ENCODE measurements at places on chromosomes 13 and 19.

GRCh38 chr13:41710771-41711170 lies 250.1 kb downstream of the VWA8 start:
- DNase-seq, result no peak

DNA sequence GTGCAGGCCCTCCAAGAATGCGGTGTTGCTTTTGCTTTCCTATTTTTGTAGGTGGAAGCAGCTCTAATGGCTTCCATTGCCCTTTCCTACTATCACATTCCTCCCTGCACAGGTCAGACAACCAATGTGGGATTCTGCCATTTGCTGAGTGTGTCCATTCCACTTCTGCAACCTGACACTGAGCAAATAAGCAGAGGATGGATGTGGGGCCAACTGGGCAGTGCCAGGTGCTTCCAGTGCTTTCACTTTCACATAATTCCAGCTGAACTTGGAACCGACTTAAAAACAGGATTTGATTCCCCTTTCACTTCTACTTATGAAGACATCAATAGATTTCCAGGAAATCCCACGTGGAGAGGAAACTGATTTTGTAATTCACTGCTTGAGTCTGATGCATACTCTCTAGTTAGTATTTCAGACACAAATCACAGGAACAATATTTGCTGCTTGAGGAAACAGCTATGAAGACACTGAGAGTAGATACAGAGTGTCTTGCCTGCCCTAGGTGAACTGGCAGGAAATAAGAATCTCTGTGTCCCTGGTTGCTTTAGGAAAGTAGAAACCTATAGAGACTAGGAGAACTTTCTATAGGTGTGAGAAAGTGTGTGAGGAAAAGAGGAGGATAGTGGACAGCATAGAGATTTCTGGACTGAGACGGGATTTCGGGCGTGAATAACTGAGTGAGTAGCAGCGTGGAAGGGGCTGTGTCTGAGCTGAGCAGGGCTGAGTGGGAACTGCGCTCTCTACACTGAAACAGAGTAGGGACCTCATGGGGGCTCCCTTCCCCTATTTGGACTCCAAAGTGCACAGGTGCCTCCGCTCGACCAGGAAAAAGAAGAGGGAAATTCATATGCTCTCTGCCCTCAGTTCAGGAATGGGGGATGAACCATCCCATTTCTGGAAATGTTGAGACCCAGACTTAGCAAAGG lies 22.5 kb downstream of the LGALS16 start:
- no peak for DNase-seq

GRCh38 chr13:30864433-30865122 lies 41.5 kb upstream of the MEDAG start:
- no peak for DNase-seq

GRCh38 chr19:49672131-49672919 lies 4.7 kb upstream of the PRMT1 start:
- DNase-seq, result peak; percentile 70

- no peak for DNase-seq
Observed at GRCh38 chr13:35879111-35879510, 252.1 kb downstream of the DCLK1 start.

DNA sequence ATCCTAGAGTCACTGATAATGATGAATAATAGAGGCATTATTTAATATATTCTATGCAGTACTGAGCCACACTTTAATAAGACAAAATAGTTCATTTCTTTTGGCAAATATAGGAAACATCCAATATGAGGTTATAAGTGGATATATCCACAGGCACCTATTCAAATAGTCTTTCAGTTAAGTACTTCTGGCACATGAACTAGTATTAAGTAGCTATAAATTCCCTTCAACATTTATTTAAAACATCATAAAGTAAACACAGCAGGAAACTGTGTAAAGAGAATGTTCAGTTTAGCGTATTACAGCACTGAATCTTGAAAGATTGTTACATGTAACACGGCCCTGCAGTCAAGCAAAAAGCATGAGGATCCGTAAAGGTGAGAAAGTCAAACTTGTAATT lies 463.3 kb upstream of the KLF12 start:
- DNase-seq, result no peak

GRCh38 chr19:14475251-14476073 lies at the start of gene PTGER1:
Gene PTGER1, minus strand, starts transcription at chr19:14475354. Its CDS starts 1,034 bp downstream, at chr19:14474320.
- DNase-seq, result no peak

- peak; percentile 8 for DNase-seq
Observed at GRCh38 chr19:2171349-2172145, 7.8 kb downstream of the DOT1L start.

- peak; percentile 55 for DNase-seq
Observed at GRCh38 chr13:27379694-27380641, 44.5 kb upstream of the GTF3A start.

- DNase-seq, result no peak
Observed at GRCh38 chr19:41915021-41915775, 13.1 kb downstream of the ERFL start.

DNA sequence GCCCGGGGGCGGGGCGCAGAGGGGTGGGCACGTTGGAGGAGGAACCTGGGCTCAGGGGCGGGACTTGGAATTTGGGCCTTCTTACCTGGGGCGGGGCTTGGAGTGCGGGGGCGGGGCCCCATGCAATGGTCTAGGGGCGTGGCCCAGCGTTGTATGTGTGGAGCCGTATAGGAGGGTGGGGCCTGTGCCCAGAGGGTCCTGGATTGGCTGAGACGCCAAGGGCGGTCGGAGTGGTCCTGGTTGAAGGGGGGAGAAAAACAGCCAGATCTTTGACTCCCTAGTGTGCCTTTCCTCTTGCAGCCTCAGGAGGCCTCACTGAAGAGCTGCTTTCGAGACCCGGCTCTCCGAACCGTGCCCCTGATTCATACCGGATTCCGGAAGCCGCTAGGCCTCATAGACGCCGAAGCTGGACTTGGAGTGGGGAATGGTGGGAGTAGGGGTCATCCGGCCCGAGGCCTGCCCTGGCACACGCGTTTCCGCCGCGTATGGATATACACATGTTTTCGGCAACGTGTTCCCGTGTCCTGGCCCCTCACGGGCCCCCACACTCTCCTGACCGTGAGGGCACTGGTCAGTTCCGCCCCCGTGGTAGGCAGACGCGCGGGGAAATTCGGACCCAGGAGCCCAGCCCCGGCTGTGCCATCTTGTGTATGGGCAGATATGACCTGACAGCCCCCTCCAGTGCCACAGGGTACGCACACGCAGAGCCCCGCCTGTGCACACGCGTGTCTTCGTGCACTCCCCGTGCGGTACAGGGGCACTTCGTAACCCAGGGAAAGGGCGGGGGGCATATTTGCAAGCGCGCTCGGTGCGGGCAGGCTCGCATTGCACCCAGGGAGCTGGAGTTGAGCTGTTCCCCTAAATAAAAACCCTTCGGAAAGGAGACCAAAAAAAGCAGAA lies 661 bp upstream of the PRR12 start:
- DNase-seq, result peak; percentile 64

- DNase-seq, result no peak
Observed at GRCh38 chr13:59874973-59875372, 288.8 kb downstream of the DIAPH3 start.

DNA sequence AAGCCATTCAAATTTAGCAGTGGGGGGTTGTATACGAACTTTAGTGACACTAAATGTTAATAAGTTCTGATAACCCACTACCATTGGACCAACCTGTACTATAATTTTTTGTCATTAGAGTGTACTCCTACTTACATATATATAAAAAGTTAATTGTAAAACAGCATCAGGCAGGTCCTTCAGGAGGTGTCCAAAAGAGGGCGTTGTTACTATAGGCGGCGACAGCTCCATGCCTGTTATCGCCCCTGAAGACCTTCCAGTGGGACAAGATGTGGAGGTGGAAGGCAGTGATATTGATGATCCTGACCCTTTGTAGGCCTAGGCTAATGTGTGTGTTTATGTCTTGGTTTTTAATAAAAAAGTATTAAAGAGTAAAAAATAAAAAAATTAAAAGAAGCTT lies 27.5 kb downstream of the SPRYD7 start:
- no peak for DNase-seq

- DNase-seq, result no peak
Observed at GRCh38 chr13:46783504-46783903, 13.5 kb downstream of the ESD start.

All from activated naive CD4-positive, alpha-beta T cell (primary cell).